ENCODE measurements at places on chromosomes 1 and 21.
A peak's percentile ranks its signal among the peaks of the same experiment; 100 is the strongest.

- no peak for DNase-seq
These were observed 22.6 kb downstream of the COL18A1 start for GRCh38 chr21:45427331-45428271.

DNA sequence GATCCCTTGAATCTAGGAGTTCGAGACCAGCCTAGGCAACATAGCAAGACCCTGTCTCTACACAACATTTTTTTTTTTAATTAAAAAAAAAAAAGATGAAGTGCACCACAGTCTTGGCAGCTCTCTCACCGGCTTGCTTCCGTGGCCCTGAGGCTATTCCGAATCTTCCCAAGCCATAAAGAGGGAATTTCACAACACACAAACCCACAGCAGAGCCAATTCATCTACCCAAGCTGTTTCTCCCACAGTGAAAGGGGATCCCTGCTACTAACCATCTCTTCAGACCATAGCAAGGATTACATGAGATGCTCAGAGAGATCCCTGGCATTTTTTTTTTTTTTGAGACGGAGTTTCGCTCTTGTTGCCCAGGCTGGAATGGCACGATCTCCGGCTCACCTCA is 8.3 kb upstream of the CHD5 start:
- no peak for DNase-seq

DNA sequence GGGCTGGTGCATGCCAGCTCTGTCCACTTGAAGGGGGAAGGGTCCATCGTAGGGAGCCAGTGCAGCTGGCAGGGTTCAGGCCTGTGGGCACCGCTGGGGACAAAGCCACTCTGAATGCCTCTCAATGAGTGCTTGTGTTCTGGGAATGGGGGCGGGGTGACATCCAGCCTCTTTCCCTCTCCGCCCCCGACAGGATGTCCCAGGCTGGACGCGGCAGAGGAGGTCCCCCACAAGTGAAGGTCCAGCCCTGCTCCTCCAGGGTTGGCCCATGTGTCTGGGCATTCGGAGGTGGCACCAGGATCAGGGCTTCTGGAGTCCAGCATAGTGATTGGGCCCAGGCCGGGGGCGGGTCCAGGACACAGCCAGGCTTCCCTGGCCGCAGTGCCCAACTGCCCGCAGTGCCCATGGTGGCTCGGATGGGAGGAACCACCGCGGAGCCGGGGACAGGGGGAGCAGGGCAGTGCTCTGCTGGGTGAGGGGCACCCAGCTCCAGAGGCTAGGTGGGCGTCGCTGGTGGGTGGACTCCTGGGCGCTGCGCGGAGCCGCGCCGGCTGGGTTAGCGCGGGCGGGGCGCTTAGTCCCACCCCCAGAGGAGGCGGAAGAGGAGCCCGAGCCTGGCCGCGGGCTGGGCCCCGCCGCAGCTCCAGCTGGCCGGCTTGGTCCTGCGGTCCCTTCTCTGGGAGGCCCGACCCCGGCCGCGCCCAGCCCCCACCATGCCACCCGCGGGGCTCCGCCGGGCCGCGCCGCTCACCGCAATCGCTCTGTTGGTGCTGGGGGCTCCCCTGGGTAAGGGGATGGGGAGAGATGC is at the start of gene SHISA4:
SHISA4 (plus strand) TSS at position 617 of the 808 bp plus-strand sequence; CDS start at position 714, 97 bp downstream.
- DNase-seq = peak; percentile 89

DNA sequence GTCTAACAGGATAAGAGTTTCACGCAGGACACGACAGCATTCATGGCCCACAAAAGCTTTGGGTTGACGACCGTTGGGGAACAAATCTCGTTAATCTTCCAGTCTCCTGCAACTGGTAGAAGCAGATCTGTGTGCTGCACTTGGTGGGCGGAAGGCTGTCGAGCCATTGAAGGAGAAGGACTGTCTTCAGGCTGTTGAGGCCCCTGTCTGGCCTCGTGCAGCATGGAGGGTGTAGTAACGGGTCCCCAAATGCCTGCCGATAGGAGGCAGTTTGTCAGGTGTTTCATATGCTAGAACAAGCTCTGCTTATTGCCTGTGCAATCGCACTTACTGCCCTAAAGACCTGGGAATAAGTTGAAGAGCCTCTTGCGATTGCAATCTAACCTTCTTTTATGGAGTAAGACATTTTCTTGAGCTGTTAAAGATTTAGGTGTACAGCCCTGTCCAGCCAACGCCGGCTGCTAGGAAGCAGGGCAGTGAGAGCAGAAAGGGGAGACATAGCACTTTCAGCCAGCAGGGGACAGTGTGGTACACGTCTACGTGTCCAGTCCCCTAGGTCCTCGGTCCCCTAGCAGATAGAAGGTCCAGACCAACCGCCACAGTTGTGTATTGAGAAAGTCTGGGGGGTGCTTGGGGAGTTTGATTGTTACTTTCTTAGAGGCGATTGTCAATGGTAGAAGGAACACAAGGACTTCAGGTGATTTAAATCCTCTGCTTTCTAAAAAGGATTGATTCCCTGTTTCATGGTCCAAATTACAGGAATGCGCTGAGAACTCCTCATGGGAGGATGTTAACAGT is 102.3 kb upstream of the TMPRSS2 start:
- no peak for DNase-seq

DNA sequence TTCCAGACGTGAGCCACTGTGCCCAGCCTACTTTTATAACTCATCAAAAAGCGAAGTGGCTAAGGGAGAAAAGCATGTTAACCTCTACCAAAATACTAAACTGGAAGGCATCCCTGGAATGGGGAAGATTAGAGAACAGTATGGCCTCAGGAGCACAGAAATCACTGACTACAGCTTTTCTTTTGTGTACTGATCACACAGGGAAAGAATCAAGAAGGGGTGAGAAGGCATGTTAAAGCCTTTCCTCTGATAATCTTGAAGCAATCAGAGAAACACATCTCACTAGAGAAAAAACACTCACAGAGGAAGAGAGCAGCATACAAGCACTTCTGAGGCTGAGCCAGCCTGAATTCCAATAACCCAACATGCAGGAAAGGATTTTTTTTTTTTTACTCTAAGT is 10.7 kb downstream of the PCAT6 start:
- DNase-seq = no peak

- no peak for DNase-seq
These were observed 6.3 kb upstream of the PTP4A2 start for GRCh38 chr1:31944205-31945089.

GRCh38 chr1:11298390-11299224 is 25.6 kb downstream of the UBIAD1 start:
- DNase-seq = no peak

DNA sequence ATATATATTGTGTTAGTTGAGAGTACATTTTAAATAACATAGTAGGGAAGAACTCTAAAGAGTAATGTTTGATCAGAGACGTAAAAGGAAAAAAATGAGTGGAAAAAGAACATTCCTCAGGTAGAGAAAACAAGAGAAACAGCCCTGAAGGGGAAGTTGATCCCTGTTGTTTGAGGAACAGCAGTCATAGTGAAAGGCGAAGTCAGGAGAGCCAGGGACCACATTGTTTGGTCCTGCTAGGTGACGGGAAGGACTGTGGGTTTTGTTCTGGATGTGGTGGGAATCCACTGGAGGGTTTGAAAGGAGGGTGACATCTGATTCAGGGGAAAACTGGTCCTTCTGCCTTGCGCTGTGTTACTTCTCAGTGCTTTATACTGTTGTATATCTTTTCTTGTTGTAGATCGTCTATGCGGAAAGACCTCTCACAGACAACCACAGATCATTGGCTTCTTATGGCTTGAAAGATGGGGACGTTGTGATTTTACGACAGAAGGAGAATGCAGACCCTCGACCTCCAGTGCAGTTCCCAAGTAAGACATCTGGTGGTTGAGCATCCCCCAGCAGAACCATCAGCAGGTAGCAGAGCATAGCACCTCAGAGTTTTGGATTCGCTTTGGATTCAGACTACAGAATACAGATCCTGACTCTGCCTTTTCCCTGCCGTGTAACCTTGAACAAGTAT is 9.2 kb downstream of the DDI2 start:
- no peak for DNase-seq

GRCh38 chr21:25467896-25468295 is 139.4 kb downstream of the MRPL39 start:
- no peak for DNase-seq

DNA sequence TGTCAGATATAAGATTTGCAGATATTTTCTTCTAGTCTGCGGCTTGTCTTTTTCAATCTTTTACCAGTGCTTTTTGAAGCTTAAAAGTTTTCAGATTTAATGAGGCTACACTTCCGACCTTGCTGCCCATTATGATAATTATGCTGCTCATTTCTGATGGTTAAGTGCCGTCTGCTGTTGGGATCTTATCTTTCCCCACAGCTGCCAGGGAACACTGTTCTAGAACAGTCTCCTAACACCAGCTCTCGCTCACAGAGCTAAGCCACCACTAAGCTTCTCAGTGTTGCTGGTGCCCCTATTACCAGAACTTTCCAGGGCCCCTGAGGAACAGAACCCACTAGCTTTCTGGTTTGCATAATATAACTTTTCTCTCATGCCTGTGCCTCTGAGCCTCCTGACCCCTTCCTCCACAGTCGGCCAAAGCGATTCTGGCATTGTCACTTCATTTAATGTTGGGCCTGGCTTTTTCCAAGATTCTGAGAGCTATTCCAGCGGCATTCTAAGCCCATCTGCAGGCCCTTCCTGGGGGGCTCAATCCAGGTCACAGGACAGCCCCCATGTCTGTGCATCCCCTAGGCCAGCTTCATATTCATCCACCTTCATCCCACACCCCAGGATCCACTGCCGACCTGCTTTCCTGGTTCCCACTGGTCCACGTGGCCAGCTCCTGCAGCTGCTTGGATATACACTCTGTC is 237.0 kb downstream of the PTPRU start:
- DNase-seq = no peak

DNA sequence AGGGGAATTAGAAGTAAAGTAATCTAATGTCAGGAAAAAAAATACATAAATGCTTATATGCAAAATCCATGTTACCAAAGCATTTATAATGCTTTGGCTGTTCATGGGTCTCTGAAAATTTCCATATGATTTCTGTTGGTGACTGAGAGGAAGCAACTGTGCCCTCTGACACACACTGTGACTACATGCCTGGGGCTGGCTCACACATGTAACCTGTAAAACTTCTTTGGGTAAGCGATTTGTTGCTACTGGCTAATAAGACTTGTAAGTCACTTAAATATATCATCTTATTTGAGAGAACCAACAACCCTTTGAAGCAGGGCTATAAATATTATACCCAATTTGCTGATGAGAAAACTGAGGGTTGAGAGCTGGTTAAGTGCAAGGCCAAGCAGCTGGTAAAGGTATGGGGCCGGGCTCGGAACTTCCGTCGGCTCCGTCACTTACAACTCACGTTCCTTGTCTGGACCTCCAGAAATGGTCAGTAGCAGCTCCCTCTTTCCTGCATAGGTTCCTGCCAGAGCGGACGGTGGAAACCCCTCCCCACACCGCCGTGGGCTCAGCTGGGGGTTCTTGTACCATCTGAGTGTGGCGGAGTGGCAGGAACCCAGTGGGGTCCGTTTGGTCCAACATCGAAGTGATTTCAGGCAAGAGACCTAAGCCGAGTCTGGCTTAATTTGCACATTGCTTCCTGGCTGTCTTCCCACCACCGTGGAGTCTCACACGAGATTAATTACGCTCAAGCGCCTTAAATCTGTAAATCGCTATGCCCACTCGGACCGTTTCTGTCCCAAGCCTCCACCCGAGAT is 714 bp downstream of the DFFA start:
- no peak for DNase-seq

DNA sequence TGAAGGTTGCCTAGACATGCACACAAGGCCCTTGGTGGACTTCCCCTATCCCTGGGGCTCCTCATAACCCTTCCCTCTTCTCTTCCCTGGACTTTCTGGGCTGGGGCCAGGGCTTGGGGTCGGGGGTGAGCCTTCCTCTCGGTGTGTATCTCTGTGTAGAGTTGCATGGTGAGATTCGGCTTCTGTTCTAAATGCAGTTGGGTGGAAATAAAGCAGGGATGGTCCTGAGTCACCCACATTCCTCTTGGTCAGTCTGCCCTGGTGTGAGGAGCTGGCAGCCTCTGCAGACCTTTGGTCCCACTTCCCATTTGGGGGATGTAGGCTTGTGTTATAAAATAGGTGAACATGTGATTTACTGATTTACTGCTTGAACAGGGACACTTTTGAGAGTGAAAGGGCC is 38.0 kb downstream of the ADARB1 start:
- DNase-seq = no peak

DNA sequence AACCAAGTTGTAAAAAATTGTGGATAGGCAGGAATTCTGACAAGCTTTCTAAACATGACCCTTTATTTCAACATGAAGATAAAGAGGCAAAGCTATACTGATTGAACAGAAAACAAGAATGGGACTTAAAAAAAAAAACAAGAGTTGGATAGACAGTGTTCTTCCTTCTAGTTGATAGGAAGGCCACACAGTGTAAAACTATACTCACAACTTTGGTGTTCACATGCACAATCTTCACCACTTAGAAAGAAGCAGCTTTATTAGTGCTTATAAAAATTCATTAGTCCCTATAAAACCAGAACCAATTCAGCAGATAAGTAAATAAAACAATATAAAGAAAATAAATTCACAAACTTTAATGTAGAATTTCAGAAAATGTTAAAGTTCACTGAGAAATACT is 101.8 kb downstream of the AKT3 start:
- DNase-seq = no peak

- DNase-seq = no peak
These were observed 4.1 kb downstream of the AXDND1 start for GRCh38 chr1:179369751-179370341.

DNA sequence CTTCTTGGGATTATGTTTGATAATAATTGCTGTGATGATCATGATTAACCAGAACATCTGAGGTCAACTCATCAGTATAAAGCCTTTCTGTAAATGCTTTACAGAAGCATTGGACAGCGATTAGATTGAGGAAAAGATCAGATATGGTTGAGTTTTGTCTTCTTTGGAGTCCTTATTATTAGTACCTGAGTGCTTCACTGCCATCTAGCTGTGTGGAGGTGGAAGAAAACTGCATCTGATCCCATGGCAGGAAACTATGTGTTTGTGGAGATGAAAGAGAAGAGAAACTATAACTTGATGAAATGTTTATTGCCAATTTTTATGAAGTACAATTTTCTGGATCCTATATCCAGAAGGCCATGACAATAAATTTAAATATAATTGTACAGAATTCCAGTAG is 11.4 kb downstream of the FLG2 start:
- no peak for DNase-seq

DNA sequence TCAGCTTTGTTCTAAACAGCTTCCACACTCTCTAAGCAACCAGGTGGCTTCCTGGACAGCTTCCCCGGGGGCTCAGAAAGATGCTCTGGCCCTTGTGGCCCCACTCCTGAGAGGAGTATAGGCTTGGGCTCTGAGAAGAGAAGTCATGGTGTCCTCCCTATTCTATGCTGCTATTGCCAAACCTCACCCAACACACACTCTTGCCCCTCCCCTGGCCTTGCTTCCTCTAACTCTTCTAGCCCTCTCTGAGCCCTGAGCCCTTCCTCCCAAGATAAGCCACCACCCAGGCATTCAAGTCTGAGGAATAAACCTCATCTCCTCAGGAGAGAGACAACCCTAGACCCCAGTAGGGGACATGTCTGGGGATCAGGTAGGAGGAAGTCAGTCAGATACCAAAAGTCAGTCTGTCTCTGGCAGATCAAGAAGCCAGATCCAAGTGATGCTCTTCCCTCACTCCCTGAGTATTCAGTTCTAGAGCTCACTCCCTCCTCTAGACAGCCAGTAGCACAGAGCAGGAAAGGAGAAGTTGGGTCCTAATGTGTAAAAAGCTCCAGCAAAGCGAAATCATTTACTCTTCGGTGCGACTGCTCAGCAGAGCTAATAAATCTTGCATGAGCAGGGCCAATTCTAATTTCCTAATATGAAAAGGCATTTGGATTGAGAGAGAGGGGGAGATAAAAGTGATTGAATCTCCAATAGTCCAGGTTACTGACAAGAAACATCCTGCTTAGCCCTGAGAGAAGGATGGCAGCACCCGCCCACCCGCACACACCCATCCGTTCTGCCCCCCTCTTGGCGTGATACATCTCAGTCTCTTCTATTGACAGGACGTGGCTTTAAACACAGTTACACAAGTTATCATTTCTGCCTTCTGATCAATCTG is 50.5 kb downstream of the DMAP1 start:
- no peak for DNase-seq
